ENCODE measurements at places on chromosomes 1 and 21.

DNA sequence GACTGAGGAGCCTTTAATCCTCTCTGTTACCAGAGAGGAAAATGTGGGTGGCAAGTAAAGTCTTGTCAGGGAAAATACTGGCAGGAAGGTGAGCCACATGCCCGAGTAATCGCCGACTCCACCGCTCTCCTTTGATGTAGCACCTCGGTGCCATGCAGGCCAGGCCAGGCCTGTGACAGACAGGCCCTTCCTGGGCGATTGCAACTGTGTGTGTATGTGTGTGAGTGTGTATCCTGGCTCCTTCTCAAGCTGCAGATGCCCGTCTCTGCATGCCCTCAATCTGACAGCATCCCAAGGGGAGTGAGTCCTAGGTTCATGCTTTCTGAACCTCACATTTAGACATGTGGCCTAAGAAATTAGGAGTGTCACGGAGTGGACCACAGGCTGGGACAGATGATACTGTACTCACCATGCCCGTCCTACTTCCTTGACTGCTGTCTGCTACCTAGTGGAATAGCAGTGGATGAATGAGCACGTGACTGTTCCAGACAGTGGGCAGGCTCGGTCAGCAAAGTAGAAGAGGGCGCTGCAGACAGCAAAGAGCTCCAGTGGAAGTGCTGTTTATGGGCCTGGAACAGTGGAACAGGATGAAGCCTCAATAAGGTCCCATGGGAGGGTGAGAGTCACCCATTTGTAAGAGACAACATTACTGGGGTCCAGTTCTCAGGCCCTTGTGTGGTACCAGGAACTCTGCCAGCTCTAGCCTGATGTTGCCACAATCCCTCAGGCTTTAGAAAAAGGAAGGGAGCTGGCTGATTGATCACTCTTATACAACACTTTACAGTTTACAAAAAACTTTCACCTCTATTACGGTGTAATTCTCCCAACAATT is 25.3 kb downstream of the SERTAD4 start:
- H3K27ac ChIP-seq, result no peak overlapping the region
- H3K4me3 ChIP-seq, result no peak overlapping the region
- peaks cover 17% of the 10 kb centered on the region for H3K27me3 ChIP-seq
- H3K4me1 ChIP-seq, result no peaks in the 10 kb centered on the region

- no peaks in the 10 kb centered on the region for H3K4me1 ChIP-seq
- no peaks in the 10 kb centered on the region for H3K36me3 ChIP-seq
- no peak overlapping the region for H3K4me3 ChIP-seq
- H3K27ac ChIP-seq, result no peak overlapping the region
These were observed 2204.3 kb downstream of the MRPL39 start for GRCh38 chr21:23402929-23403520.

GRCh38 chr1:230176326-230176725 is 109.3 kb downstream of the GALNT2 start:
- H3K4me3 ChIP-seq, result no peak overlapping the region
- no peak for DNase-seq
- H3K27ac ChIP-seq, result no peak overlapping the region
- no peaks in the 10 kb centered on the region for H3K27me3 ChIP-seq
- peaks cover 61% of the 10 kb centered on the region for H3K4me1 ChIP-seq

DNA sequence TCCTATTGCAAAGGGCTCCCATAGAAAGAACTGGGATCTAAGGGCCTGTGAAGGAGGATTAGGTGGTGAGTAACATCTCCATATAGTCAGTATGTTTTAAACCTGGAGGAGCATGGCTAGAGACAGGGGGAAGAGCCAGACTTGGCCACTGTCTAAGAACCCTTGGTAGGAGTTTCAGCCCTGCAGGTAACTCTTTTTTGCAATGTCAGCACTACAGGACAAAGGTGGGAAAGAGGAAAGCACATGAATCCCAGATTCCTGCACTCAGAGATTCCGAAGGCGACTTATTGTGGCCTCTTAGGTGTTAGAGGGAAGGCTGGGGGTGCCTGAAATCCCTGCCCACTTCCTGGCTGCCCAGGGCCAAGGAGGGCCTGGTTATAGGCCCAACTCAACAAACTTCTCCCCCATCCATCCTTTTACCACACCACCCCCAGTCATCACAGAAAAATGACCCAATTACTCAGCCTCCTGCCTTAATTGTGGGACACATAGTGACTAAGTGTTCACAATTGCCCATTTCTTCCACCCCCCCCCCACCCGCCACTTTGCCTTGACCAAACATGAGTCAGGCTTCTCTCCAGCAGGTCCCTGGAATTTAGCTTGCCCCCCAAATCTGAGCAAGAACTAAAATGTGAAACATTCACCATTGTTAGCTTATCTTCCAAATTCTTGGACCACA is 1.9 kb upstream of the NTNG1 start:
- no peak overlapping the region for H3K4me3 ChIP-seq
- H3K27ac ChIP-seq, result no peak overlapping the region
- DNase-seq, result no peak
- peaks cover 14% of the 10 kb centered on the region for H3K4me1 ChIP-seq

- peak overlapping the region; percentile 96 for H3K4me3 ChIP-seq
- peak overlapping the region; percentile 97 for H3K27ac ChIP-seq
- H3K4me1 ChIP-seq, result peaks cover 38% of the 10 kb centered on the region
These were observed 692 bp upstream of the RALGPS2 start for GRCh38 chr1:178724376-178724727.

- peaks cover 7% of the 10 kb centered on the region for H3K4me1 ChIP-seq
- H3K36me3 ChIP-seq, result peaks cover 29% of the 10 kb centered on the region
- no peaks in the 10 kb centered on the region for H3K27me3 ChIP-seq
- no peak for DNase-seq
- H3K27ac ChIP-seq, result peak overlapping the region; percentile 65
These were observed 6.8 kb downstream of the XKR8 start for GRCh38 chr1:27966402-27967105.

- H3K36me3 ChIP-seq, result peaks cover 39% of the 10 kb centered on the region
- no peak for DNase-seq
These were observed 100.1 kb downstream of the ATF6 start for GRCh38 chr1:161866241-161866640.

DNA sequence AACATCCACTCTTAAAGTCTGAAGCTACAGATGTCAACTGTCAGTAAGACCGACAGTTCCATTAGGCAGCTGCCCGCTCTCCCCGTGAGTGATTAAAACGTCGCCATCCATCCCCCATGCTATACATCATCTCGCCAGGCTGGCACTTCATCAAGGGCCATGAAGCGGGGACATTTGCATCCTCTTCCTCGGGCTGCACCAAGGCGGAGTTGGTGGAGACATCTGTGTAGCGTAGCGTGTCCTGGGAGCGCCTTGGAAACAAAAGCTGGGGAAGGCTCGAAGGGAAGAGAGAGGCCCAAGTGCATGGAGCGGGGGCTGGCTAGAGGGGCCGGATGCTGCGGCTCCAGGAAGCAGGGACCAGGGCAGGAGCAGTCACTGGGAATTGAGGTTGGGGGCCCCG is 250.1 kb downstream of the KAZN start:
- peaks cover 13% of the 10 kb centered on the region for H3K27me3 ChIP-seq
- H3K4me1 ChIP-seq, result no peaks in the 10 kb centered on the region
- no peak overlapping the region for H3K27ac ChIP-seq
- H3K4me3 ChIP-seq, result no peak overlapping the region

GRCh38 chr21:42019101-42019605 is 9.0 kb upstream of the ZBTB21 start:
- H3K4me1 ChIP-seq, result no peaks in the 10 kb centered on the region
- no peak overlapping the region for H3K4me3 ChIP-seq
- DNase-seq, result no peak
- peaks cover 14% of the 10 kb centered on the region for H3K36me3 ChIP-seq
- peaks cover 20% of the 10 kb centered on the region for H3K27me3 ChIP-seq

DNA sequence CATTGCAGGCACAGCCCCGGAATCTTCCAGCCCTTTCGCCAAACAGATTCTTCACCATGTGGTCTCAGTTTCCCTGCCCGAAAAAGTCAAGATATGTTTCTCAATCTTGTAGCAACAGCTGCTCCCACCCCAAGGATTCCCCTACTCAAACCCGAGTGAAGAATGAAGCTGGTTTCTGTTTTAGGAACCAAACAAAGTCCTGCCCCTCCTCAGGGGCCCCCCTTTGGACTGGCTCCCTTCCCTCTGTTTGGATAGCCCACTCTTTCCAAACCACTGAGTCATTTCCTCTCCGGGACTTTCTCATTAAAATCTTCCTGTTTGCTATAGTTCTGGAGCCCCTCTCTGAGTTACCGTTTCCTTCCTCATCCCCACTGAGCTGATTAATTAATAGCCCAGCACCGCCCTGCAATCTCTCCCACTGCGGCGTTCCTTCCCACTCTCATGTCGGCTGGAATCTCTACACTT is 100.9 kb downstream of the TSEN15 start:
- peak overlapping the region; percentile 34 for H3K27ac ChIP-seq
- DNase-seq, result no peak
- H3K36me3 ChIP-seq, result no peaks in the 10 kb centered on the region
- peak overlapping the region; percentile 74 for H3K4me3 ChIP-seq
- H3K4me1 ChIP-seq, result peaks cover 12% of the 10 kb centered on the region

DNA sequence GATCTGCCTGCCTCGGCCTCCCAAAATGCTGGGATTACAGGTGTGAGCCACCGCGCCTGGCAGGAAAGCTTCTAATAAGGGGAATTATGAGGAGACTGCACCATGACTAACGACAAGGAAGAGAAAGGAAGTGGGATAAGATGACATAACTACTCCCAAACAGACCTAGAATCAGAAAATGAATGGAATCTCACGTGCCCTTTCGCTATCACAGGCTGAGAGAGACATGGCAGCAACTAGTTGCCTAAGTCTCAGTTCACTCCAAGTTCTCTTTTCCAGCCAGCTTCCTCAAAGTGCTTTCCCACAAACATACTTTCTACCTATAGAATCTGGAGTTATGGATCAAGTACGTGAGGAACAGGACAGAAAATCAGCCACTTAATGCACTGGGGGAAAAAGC is 2.0 kb downstream of the PI4KB start:
- peak overlapping the region; percentile 32 for H3K4me3 ChIP-seq
- H3K4me1 ChIP-seq, result peaks cover 33% of the 10 kb centered on the region
- no peak for DNase-seq
- no peak overlapping the region for H3K27ac ChIP-seq
- H3K27me3 ChIP-seq, result no peaks in the 10 kb centered on the region

All from stimulated activated naive B cell treated with anti-CD40 and anti-IgM and Interleukin-4, amounts not matched to agents 10 μg/mL and 1 μg/mL and 100 μg/mL, for 72 hours (primary cell).